SW480 (cell line): ENCODE measurements at places on chromosomes 2 and 18.

DNA sequence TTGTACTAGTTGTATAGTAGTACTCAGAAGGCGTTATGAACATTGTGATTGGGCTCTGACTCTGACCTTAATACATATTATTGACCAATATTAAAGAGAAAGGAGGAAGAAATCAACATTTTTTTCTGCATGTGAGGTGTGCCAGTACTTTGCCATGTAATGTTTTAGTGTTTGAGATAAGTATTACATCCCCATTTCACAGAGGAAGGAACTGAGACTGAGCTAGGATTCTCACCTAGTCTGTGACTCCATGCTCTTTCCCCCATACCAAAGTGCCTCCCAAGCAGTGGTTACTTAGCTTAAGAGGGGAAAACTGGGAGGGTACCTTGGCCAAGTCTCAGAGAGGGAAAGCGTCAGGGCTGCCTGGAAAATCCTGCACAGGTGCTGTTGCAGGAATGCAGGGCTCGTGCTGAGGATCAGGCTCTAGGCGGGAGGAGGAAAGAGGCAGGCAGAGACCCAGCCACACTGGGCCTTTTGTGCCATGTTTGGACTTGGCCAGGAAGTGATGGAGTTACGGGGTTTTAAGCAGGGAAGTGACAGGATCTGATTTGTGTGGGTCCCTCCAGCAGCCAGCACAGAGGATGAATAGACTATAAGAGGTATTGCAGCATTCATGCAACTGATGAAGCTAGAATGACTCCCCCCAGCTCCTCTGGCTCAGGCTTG lies 1.7 kb downstream of the PNKD start:
- no peak for DNase-seq

DNA sequence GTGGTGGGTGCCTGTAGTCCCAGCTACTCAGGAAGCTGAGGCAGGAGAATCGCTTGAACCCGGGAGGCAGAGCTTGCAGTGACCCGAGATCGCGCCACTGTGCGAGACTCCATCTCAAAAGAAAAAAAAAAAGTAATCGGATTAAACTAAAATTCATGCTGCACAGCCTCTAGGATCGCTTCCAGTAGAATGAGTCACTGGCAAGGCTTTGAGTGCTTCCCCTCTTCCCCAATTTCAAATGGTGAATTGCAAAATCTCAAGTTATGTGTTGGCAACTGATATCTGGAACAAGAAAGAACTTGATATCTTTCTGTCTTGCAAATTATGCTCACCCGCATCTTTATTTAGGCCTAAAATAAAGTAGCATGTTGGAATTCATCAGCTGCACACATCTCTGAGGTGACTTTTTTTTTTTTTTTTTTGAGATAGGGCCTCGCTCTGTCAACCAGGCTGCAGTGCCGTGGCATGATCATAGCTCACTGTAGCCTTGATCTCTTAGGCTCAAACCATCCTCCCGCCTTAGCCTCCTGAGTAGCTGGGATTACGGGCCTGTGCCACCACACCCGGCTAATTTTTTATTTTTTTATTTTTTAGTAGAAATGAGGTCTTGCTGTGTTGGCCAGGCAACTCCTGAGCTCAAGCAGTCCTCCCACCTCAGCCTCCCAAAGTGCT lies 12.7 kb downstream of the TTC39C start:
- DNase-seq, result no peak

GRCh38 chr2:226184940-226185615 lies 614.5 kb downstream of the IRS1 start:
- no peak for DNase-seq

GRCh38 chr2:228688007-228688645 lies 506.6 kb upstream of the SPHKAP start:
- no peak for DNase-seq

GRCh38 chr18:1581581-1581980 lies 676.9 kb downstream of the ADCYAP1 start:
- no peak for DNase-seq

GRCh38 chr18:46239998-46240397 lies 135.8 kb downstream of the HAUS1 start:
- DNase-seq, result no peak
